Common myeloid progenitor, CD34-positive (primary cell): ENCODE measurements at places on chromosomes 7 and 10.

DNA sequence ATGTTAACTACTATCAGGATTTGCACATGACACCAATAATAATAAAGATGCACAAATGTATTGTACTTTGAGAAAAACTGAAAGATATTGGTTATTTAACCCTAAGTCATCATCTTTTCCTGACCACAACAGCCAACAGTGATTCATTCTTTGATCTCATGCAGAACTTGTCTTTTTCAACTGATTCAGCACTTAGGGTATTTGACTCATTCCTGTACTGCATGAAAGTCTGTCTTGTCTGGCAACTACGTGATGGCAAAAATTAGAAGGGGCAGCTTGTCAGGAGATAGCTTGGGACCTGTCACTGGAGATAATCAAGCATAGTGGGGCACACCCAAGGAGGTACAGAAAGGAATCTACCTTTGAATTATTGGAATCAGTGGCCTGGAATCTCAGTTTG is 77.8 kb upstream of the LRRC17 start:
- no peak for DNase-seq

DNA sequence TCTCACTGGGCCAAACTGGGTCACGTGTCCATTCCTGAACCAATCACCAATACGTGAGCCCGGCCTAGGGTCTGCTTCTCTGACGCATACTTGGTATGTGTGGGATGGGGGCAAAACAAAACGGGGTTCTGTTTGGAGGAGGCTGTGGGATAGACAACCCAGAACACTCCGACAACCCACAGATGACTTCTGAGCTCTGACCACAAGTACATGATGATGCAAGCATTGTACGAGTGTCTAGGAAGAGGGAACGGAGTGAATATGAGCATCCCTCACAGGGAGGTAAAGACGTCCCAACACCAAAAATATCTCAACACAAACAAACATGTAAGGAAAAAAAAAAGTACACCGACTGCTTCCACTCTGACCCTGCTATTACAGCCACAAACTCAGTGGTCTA is 5.6 kb downstream of the DAGLB start:
- no peak for DNase-seq

DNA sequence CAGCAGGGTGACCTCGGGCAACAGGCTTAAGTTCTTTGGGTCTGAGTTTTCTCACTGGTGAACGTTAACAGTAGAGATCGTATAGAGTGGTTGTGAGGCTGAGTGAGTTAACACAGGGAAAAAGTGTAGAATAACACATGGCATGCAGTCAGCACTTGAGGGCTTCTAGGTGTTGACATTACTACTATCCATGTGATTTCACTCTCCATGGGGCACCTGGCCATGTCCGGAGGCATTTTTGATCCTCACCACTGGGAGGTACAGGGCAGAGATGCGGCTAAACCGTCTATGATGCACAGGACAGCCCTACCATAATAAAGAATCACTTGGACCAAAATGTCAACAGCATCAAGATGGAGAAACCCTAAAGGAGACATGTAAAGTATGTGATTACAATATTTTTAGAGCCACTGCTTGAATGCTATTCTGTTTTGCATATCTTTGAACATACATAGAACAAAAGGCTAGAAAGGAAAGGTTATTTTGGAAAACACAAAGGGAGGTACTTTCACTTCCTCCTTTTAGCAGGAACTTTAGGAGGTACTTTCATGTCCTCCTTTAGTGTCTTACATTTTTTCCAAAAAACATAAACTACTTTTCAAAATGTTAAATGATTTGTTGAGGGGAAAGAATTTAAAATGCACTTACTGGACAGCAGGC is 44.3 kb downstream of the NOD1 start:
- no peak for DNase-seq

DNA sequence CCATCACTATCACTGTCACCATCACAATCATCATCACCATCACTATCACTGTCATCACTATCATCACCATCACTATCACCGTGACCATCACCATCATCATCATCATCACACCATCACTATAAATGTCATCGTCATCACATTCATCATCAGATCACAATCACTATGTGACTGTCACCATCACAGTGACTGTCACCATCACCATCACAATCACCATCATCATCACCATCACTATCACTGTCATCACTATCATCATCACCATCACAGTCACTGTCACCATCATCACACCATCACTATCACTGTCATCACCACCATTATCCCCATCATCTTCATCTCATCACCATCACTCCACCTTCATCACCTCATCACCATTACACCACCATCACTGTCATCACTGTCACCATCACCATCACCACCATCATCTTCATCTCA is 31.0 kb downstream of the PWWP2B start:
- no peak for DNase-seq

GRCh38 chr10:43419997-43420368 is 11.0 kb upstream of the HNRNPF start:
- no peak for DNase-seq

GRCh38 chr10:34024693-34025425 is 690.4 kb upstream of the NRP1 start:
- DNase-seq = no peak

DNA sequence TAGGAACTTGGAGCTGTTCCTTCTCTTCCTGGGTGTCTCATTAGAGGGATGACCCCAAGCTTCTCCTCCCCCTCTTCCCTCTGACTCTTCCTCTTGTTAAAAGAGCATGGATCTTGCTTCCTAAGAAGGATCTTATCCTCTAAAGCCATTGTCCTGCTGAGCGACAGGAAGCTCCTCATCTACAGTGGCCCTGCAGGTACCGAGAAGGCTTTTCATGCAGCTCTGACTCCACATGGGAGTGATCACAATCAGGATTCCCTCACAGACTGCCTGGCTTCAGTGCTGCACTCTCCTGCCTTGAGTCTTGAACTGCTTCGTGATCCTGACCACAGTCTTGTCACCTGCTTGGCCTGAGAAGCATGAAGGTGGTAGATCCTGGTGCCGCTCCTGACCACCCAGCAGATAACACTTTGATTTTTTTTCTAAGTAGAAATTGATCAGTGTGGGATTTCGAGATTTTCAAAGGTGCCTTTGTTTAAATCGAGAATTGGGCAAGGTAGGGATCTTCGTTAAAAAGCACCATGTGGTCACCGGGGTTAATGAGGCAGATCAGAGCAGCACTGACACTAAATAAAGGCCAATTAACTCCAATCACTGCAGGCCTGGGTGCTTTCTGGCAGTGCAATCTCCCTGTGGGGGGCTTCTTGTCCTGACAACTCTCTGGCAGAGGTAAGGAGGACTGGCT is 376.4 kb downstream of the NRG3 start:
- DNase-seq = no peak

DNA sequence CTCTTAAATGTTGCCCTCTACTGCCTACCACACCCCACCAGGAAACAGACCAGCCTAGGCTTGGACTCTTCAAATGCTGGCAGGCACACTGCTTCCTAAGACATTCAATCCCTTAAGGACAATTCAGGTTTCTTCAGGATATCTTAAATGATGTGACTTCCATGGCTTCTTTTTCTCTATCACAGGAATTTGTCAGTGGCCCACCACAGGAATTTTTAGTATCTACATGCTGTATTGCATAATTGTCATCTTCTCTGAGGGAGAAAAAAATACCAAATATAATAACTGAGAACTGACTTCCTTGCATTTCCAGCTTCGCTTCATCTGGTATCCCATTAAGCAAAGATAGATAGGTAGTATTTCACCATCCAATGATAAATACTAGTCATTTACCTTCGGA is 129.3 kb downstream of the WNT2 start:
- no peak for DNase-seq
